ENCODE measurements at places on chromosomes 12 and 14.
A peak's percentile ranks its signal among the peaks of the same experiment; 100 is the strongest.

GRCh38 chr14:89231426-89232113 is 185.5 kb downstream of the FOXN3 start:
- no peak for DNase-seq

DNA sequence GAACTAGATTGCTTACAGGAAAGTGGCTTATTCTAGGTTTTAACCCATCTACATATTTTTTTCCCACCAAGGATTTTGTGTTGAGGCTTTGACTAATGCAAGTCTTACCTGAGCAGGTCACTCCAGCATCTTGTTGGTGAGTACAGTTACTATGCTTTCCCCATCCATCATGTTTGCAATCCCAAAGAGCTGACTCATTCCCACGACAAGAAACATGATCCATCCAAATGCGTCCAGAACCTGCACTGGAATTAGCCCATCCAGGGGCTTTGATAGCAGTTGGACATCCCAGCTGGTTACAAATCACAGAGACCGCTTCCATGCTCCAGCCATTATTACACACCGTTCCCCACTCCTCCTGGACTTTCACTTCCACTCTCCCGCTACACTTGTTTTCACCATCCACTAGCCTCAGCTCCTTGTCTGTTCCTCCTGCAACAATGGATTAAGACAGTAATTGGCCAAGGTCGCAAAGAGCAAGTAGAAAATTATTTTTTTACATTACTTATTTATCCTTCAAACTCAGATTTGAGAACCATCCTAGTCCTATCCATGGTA is 2.5 kb downstream of the CD163 start:
- peak; percentile 6 for DNase-seq

DNA sequence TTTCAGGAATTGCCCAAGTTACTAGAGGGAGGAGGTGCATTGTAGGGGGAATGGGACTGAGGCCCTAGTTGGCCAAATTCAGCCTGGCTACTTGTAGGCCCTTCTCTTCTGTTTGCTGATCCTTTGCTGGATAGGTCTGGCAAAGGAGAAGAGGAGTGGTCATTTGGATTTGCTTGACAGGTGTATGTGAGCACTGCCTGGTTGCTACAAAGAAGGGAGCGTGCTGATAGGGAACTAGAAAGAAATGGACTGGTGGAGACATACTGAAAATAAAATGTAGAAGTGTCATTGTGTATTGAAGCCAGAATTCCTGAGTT is 3.6 kb downstream of the PSMA6 start:
- no peak for DNase-seq

- DNase-seq, result no peak
Measured at GRCh38 chr12:123058980-123059379, 78.5 kb downstream of the ARL6IP4 start.

- no peak for DNase-seq
Measured at GRCh38 chr14:75757644-75758402, 96.8 kb downstream of the TTLL5 start.

GRCh38 chr12:69466867-69467266 is 3.3 kb upstream of the FRS2 start:
- peak; percentile 48 for DNase-seq

DNA sequence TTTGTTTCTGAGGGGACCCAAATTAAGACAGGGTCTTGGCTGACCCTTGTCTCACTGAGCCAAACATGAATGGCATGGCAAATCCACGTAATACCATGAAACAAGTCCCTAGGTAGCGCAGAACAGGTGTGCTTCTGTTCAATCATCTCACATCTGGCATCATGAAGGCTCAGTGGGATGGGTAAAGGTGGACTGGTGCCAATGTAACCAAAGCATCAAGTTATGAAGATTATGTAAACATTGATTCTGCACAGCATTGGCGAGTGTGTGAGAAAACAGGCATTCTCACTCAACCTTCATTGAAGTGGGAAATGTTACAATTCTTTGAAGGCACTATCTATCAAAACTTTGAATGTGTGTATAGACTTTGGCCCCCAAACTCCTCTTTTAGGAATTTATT is 41.9 kb downstream of the PTGER2 start:
- no peak for DNase-seq

GRCh38 chr12:13609894-13610679 is 371.3 kb downstream of the GRIN2B start:
- no peak for DNase-seq

DNA sequence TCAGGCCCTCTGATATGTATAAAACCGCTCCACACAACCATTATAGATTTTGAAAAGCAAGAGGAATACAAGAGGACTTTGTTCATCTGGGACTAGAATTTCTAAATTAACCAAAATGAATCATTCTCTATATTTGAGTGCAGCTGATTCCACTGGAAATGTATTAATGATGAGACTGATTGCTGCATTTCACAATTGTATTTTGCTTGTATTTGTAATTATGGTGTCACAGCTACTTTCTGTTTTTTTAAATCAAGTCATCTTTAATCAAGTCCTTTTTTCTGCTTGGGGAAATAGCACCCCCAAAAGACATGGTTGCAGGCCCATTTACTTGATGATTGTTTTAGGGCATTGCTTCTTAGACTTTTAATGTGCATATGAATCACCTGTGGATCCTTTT is 162.4 kb downstream of the KICS2 start:
- DNase-seq, result peak; percentile 72

- no peak for DNase-seq
Measured at GRCh38 chr14:87343652-87344051, 649.3 kb downstream of the GALC start.

GRCh38 chr12:51262758-51263177 is 7.4 kb downstream of the SMAGP start:
- DNase-seq, result no peak

- no peak for DNase-seq
Measured at GRCh38 chr14:22551605-22551997, 37.4 kb downstream of the DAD1 start.

DNA sequence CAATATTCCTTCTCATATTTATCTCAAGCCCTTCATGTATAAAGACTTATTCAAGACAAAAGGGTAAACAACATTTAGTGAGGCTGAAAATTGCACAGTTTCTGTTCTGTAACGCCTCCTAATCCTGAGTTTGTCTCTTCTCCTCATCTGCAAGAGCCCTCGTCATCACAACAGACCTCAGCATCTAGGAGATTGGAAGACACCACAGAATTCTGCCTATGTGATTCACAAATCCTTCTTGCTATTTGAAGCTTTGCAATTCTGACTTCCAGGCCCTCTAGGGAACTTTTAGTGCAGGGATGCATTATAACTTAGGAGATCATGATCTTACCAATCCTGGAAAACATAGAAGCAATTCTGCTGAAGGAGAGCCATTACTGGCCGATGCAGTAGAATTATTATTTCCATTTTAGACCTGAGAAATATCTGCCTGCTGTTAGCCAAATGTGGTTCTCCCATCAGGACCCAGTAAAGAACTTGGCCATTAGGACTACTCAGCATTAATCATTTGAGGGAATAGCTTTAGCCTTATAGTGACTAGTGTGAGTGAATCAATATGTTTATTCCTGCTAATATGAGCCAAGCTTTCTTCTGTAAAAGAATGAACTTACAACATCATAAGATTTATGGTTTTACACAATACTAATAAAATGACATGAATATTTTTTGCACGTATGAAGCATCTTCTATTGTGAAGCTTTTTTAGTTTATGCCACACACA is 119.5 kb downstream of the ANO4 start:
- peak; percentile 22 for DNase-seq

DNA sequence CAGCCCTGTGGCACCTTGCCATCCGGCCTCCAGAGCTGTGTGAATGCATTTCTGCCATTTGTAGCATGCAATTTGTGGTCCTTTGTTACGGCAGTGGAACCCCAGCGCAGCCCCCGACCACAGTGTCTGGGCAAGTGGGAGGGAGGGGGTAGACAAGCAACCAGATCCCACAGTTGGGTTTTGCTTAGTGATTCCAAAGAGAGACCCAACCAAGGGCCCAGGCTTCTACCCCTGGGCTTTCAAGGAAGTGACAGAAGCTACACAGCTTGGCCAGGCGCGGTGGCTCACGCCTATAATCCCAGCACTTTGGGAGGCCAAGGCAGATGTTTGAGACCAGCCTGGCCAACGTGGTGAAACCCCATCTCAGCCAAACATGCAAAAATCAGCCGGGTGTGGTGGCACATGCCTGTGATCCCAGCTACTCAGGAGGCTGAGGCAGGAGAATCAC is 17.8 kb downstream of the ZBTB42 start:
- no peak for DNase-seq

DNA sequence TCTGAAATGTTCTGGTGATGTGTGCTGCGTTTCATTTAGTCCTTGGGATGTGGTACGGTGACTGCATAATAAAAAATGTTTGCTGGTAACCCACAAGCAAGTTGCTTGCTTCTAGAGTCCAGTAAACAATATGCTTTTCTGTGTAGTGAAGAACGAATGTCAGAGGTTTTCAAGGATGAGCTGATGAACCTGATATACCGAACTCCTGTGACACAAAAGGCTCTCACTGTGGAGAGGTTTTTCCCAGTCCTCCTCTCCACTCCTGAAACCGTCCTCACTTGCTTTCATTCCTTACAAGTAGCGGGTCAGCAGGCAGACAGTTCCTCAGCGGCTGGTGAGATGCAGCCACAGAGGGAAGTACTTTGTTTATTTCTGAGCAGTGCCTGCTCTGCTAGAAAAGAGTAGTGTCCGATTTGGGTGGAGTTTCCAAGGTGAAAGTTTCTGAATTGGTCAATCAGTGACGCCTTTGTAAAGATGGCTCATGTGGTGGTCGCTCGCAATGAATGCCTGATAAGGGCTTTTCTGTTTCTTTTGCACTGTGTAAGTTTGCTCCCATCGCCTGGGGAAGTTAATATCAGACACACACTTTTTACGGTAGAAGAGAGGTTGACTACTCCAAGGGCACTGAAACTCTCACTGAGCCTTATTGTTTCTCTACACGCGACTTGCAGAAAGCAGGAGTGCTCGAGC is 3.0 kb downstream of the ETV6 start:
- peak; percentile 78 for DNase-seq

- DNase-seq, result peak; percentile 48
Measured at GRCh38 chr12:64696080-64696741, 63.0 kb downstream of the GNS start.

GRCh38 chr14:38405851-38406635 is 150.2 kb upstream of the CLEC14A start:
- no peak for DNase-seq

- DNase-seq, result no peak
Measured at GRCh38 chr12:67475725-67476124, 172.8 kb upstream of the DYRK2 start.

- no peak for DNase-seq
Measured at GRCh38 chr12:50398931-50399330, 1.8 kb upstream of the LARP4 start.

GRCh38 chr14:56144176-56144575 is 26.0 kb downstream of the PELI2 start:
- DNase-seq, result no peak

GRCh38 chr12:70966996-70967790 is 46.7 kb upstream of the PTPRR start:
- no peak for DNase-seq

GRCh38 chr14:105381446-105382342 is 16.6 kb upstream of the TEX22 start:
- DNase-seq, result no peak

- no peak for DNase-seq
Measured at GRCh38 chr12:124001343-124001742, 28.3 kb downstream of the ZNF664 start.

GRCh38 chr12:58433959-58434358 is 486.3 kb downstream of the LRIG3 start:
- DNase-seq, result no peak

GRCh38 chr14:100291305-100292075 is 14.8 kb downstream of the SLC25A29 start:
- no peak for DNase-seq

All from pons (tissue), 1 donor.